ENCODE measurements at places on chromosomes 2 and 18. TPM values are rescaled to one million over a fixed set of nuclear protein-coding genes. Genes with fewer than 3 reads are reported as not detected.

HS1BP3 gene
- 23.9 TPM for total RNA-seq

RPIA gene
- 5.3 TPM for total RNA-seq

SAG gene
- not detected for total RNA-seq

OSBPL1A gene
- 40.3 TPM for total RNA-seq

ANO7 gene
- 0.40 TPM for total RNA-seq

TEX51 gene
- not detected for total RNA-seq

B4GALT6 gene
- 2.0 TPM for total RNA-seq

COBLL1 gene
- 3.6 TPM for total RNA-seq

NPHP1 gene
- total RNA-seq, result 6.9 TPM

FAM237A gene
- total RNA-seq, result not detected

CCBE1 gene
- total RNA-seq, result 26.0 TPM

DCDC2C gene
- total RNA-seq, result not detected

ASIC4 gene
- 0.12 TPM for total RNA-seq

PAIP2B gene
- 0.26 TPM for total RNA-seq

RBBP8 gene
- total RNA-seq, result 27.7 TPM

AKAIN1 gene
- total RNA-seq, result not detected

ALPI gene
- total RNA-seq, result not detected

IL36A gene
- total RNA-seq, result not detected

GALNT5 gene
- 28.8 TPM for total RNA-seq

FZD7 gene
- total RNA-seq, result 7.4 TPM
